Stimulated activated CD8-positive, alpha-beta memory T cell treated with anti-CD3 and anti-CD28 coated beads, Interleukin-15, amount 100 ng/mL, for 24 hours (primary cell): ENCODE measurements at places on chromosomes 4 and X.

GRCh38 chr4:101864660-101865059 lies 74.1 kb downstream of the BANK1 start:
- DNase-seq: no peak

- no peak for DNase-seq
These were observed 187.3 kb upstream of the RASGEF1B start for GRCh38 chr4:81659051-81659450.

DNA sequence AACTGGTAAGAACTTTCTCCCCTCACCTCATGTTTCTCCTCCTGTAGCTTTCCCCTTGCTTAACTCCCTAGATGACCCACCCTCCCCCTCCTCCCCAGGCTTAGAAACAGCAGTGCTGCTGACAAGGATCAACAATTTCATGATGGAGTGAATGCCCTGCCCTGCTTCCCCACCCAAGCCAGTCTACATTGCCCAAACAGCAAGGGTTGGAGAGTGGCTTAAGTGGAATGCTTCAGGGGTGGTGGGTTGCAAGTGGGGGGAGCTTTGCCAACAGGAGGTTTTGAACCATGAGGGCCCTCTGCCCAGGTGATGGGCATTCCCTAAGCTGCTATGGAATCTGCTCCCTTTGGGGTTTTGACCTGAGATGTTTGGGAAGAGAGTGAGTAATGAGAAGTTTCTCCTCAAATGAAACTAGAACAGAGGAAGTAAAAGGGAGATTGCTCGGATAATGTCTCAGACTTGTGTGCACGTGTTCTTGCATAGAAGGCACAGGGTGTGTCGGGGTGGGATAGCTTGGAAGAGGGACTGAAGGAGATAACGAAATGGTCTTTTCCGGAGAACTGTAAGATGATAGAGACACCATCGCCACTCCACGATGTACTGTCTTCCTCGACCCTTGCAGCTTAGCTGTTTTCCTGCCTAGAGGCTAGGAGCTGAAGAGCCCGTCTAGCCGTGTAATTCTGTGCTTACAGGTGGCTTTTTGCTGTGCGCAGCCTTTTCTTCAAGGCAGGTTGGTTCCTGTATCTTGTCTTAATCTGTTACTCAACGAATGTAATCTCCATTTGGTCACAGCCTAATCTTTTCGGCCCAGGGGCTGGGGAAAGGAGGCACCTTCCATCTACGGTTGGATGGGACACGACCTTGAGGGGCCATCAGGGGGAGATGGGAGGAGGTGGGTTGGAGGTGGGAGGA lies 10.1 kb downstream of the GDPD2 start:
- DNase-seq: no peak

DNA sequence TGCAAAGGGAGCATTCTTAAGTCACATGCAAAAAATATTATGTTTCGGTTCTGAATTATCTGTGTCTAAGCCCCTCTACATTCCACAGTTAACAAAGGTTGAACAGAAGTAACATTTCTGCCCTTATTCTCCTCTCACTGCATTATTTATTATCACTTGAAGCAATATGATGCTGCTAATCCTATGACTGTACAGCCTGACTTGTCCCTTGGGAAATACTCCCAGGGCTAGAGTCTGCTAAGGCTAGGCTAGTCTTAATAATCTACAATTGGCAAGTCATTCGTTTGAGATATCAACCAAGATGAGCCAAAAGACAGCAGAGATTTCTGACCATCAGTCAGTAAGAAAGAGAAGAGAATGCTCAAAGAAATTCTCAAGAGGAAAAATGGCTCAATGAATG lies 226.9 kb upstream of the HCCS start:
- DNase-seq: no peak

DNA sequence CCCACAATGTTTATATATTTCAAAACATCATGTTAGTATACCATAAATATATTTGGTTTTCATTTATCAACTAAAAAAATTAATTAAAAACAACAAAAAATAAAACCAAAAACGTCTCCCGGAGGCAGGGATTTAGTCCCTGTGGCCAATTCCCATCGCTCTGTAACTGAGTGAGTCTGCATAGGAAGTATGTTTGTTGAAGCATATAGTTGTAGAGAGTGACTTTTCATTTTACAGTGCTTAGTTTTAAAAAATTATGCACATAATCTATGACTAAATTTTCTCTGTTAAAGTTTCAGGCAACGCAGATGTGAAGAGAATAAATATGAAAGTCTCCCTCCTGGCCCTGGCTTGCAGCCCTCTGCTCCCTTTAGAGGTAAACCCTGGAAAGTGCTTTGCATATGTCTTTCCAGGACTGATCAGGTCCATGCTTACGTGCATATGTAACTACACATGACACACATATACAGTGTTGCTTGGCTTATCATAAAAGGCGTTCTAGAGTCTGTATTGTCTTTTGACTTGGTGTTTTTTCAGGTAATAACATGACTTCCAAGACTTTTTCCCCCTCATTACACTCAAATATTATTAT lies 63.4 kb upstream of the SORBS2 start:
- no peak for DNase-seq

DNA sequence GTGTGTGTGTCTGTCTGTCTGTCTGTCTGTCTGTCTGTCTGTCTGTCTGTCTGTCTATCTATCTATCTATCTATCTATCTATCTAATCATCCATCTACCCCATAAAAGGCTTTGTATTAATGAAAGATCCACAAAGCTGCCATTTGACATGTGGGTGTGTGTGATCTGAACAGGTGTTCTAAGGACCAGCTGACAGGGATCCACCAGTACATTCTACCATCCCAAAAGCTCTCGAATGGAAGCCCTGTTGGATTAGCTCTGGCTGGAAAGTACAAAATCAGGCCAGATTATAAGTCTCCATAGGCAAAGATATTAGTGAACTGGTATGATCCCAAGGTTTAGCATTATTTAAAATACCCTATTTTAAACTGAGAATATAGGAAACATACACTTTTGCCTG lies 299.3 kb downstream of the CAMK2D start:
- no peak for DNase-seq

GRCh38 chr4:123589301-123589700 lies 192.7 kb downstream of the SPRY1 start:
- DNase-seq: no peak

GRCh38 chrX:133005042-133005441 lies 46.6 kb upstream of the HS6ST2 start:
- DNase-seq: no peak

GRCh38 chr4:2285613-2286381 lies 23.9 kb upstream of the MXD4 start:
- no peak for DNase-seq
